ENCODE measurements at places on chromosomes 3 and 15.

DNA sequence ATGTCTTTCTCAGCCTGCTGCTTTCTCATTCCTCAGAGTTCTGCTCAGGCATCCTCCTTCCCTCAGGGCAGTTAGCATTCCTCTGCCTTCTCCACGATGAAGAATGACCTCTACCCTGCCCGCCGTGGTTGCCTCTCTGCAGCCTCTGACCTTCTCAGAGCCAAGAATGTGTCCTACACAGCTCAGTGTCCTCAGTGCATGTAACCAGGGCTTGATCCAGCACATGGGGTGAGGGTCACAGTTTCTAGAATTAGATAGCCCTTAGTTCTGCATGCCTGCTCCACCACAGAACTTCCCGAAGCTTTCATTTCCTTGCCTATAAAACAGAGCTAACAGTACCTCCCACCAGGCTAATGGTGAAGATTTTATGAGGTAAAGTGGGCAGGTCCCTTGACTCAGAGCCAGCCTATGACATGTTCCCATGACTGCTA is 182.1 kb downstream of the CLSTN2 start:
- DNase-seq, result no peak

DNA sequence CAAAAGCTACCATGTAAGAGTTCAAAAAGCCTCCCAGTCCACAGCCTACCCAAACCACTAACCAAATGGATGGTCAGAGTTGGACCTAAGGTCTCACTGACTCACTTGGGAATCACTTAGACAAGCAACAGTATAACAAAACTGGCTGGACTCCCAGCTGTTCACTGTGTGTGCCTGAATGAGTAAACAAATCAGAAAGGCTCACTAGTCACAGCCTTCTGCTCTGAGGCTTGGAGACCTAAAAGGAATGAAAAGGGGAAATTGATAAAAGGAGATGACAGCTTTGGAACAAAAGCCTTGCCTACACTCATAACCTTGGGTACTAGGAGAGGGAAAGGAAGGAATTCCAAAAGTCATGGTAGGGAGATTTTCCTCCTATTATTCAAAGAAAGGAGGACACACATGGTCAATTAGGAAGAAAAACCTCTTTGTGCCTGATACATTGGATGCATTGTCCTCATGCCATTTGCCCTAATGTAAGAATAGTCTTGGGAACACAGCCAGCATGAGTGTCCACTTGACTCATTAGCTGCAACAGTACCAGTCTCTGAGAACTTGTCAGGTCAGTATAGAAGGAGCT is 92.3 kb downstream of the FRMD5 start:
- no peak for DNase-seq

DNA sequence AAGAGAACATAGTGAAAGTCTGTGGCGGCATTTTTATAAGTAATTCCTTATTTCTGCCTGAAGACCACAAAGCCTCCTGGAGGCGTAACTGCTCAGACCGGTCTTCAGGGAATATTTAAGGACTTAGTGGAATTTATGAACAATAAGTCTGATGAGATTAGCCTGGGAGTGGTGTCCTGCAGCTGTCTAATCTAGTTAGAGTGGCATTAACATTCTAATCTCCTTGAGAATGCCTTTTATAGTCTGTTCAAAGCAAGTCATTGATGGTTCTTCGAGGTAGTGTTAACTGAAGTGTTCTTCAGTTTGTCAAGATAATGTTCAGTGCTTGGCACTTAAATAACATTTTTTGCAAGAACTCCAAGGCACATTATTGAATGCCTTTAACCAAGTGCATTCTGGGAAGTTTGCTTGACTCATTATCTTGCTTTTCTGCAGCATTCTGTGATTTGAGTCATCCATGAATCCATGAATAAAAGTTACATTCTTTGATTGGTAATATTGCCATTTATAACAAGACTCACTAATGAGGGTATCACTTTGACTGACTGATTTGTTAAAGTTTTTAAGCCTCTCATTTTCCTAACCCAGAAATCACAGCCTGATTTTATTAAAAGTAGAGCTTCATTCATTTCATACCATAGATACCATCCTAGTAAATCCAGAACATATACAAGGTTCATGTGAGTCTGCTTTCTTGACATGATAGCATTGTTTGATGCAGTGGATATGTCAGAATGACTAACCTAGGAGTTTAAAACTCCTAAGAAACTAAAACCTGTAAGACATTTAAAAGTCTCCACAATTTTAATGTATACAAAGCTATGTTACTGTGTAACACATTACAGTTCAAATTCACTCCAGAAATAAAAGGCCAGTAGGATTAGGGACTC is 12.5 kb downstream of the RBM5 start:
- no peak for DNase-seq

GRCh38 chr3:113117511-113118234 is 93.7 kb upstream of the BOC start:
- DNase-seq, result no peak

DNA sequence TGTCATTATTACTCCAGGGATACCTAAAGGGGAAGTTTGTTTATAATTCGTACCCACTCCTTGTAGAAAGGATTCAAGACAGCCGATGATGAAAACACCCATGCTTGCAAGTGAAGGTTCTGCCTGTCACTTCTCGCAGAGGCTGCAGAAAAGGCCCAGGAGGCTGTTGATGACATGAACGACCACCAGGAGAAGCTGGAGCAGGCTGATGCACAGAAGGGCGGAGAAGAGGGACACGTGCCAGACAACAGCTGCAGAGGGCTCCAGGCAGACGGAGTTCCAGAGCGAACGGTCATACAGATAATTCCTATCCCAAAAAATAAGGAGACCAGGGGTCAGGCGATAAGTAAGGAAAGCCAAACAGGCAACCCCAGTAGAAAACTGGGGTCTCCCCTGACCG is 5.7 kb upstream of the DYNLT2B start:
- DNase-seq, result no peak

DNA sequence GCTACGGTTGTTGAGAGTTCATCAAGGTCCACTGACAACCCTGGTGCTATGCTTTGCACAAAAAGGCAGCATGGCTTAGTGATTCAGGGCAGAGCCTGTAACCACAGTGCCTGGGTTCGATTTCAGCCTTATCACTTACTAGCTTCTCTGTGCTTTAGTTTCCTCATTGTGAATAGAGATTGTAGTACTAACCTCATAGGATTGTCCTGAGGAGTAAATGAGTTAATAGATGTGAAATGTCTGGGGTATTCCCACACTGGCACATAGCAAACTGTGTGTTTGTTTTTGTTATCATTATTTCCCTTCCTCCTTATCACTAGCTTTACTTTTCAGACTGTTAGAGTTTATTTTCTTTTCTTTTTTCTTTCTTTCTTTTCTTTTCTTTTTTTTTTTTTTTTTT is 16.3 kb downstream of the CRTAP start:
- DNase-seq, result no peak

DNA sequence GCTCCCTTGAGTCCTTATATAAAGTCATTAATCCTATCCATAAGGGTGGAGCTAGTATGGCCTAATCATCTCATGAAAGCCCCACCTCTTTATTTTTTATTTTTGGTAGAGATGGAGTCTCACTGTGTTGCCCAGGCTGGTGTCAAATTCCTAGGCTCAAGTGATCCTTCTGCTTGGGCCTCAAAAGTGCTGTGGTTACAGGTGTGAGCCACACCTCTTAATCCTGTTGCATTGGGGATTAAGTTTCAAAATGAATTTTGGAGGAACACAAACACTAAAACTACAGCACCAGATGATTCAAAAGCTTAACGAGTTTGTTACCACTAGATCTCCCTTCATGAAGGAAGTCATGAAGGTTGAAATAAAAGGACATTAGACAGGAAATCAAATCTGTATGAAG is 27.7 kb downstream of the RAB7A start:
- DNase-seq, result no peak

DNA sequence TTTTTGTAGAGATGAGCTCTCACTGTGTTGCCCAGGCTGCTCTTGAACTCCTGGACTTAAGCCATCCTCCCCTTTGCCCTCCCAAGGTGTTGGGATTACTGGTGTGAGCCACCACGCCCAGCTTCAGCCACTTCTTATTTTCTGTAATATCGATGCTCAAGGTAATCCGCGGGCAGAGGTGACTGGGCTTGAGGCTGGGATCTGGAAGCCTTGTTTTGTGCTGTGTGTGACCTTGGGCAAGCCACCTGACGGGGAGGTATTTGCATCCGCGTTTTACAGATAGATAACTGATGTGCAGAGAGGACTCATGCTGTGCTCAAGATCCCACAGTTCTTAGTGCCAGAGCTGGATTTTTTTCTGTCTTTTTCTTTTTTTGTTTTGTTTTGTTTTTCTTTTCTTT is 27.8 kb upstream of the SEMA4B start:
- DNase-seq, result no peak

- no peak for DNase-seq
Measured at GRCh38 chr3:168138421-168138820, 42.7 kb upstream of the GOLIM4 start.

GRCh38 chr3:37979541-37980461 is 10.8 kb upstream of the VILL start:
- no peak for DNase-seq

DNA sequence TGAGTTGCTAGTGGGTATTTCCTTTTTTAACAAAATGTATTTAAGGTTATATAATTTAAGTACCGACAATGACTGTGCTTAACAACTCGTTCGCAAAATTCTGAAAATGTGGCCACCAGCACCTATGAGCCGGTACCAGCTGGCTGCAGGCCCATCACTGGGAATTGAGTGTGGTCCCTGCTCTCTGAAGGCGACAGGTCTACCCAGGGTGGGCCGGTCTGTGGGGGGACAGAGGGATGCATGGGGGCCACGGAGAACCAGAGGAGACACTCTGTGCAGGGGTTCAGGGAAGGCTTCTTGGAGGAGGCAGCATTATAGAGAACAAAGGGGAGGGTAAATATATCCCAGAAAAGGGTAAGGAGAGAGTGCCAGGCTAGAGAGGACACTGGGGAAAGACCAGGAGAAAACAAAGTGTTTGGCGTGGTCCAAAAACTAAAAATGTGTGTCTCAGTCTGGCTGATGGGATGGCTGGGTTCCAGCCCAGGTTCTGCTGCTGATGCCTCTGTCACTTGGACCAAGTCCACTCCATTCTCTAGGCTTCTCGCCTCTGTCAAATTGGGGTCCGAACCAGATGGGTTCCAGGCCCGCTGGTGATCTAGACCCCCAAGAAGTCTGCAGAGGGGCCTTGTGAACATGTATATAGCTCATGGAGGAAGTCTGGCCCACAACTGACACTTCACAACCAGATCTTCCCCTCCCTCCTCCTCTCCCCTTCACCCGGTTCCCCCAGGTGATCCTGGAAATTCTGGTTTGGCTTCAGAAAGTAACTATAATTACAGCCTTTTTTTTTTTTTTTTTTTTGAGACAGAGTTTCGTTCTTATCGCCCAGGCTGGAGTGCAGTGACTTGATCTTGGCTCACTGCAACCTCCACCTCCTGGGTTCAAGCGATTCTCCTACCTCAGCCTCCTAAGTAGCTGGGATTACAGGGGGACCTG is 10.7 kb upstream of the CYP11A1 start:
- no peak for DNase-seq

DNA sequence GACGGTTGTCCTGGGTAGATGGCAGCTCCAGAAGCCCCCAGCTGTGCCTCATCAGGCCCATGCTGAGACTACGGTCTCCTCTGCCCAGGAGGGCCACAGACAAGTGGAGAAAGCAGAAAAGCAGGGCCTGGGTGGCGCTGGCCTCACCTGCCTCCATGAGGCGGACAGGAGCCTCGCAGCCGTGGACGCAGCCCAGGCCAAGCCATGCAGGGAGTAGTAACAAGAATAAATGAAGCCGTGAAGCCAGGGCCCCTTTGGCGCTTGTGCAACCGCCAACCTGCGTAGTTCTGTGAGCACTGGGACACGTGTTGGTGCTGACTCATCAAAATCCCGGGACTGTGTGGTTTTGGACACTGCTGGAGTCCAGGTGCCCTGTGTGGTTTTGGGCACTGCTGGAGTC is 12.3 kb upstream of the MUC4 start:
- DNase-seq, result no peak

DNA sequence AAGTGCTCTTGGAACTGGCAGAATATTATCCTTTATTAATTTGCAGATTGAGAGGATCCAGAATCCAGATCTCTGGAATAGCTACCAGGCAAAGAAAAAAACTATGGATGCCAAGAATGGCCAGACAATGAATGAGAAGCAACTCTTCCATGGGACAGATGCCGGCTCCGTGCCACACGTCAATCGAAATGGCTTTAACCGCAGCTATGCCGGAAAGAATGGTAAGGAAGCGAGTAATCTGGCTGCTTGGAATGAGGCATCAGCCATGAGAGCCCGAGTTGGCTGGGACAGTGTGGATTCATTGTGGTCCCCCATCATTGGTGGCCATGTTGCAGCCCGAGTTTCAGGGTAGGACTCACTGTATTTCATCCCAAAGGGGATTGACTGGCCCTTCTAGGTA is 47.1 kb downstream of the PARP14 start:
- no peak for DNase-seq

DNA sequence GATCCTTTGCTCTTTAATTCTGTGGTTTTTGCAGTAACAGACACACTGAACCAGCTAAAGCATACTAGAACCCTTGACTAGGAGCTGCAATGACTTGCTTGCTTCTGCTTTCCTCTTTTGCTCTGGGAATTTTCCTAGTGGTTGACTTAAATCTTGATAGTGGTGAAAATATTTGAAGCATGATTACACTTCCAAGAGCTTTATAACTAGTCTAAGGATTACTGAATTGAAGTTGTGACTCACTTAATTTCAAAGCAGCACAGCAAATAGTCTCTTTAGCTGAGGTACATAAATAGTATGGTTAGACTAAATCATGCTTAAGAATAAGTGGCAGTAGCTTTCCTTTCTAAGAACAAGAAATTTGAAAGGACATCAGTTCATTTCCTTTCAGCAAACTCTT is 513.5 kb upstream of the GBE1 start:
- no peak for DNase-seq

GRCh38 chr3:155946178-155946577 is 75.7 kb downstream of the GMPS start:
- no peak for DNase-seq
